ENCODE measurements at places on chromosomes 2 and 18.

GRCh38 chr18:70386582-70386981 is 97.7 kb downstream of the SOCS6 start:
- no peak for DNase-seq

- peak; percentile 59 for DNase-seq
Measured at GRCh38 chr18:48627216-48627615, 88.4 kb downstream of the CTIF start.

GRCh38 chr18:2102022-2102421 is 469.3 kb downstream of the METTL4 start:
- DNase-seq: no peak

DNA sequence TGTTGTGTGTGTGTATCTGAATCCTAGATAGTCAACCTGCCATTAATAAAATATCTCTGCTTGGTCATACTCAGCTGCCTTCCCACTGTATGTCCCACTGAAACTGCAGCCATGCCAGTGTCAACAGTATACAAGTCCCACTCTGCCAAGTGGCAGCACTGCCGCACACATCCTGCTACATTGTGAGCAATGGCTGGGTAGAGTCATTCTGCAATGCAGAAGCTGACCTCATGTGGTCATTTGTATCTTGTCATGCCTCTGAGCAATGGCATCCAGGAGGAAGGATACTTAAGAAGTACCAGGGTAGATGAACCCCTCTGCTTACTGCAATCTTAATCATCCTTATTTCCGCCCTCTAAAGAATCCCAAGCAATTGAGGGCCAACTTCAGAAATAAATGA is 302.2 kb upstream of the DDX18 start:
- DNase-seq: no peak

DNA sequence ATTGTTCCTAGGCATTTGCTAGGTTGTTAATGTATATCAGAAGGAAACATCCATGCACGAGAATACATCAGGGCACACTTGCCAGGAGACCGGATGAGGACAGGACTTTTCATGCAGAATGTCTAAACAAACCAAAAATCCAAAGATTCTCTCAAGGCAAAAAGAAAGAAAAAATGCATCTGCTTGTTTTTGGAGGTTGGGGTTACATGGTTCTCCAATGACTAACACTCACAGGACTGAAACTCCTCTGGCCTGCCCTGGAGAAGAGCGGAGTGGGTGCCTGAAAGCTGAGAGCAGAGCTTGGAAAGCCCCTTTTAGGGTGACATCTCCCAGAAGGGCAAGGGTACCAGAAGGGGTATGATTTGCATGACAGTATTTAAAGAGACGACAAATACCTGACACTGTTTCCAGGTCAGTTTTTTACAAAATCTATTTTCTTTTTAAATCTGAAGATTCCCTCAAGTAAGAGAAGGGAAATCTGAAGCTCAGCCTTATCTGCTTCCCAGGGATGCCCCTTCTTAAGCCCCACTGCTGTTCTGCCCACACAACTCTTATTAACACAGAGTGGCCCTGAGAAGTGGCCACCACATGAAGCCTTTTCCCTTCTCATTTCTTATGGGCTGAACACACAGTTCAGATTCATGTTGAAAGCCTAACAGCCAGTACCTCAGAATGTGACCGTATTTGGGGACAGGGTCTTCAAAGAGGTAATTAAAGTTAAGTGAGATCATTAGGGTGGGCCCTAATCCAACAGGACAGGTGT is 216.4 kb downstream of the STK39 start:
- peak; percentile 83 for DNase-seq

- no peak for DNase-seq
Measured at GRCh38 chr2:124261456-124261855, 236.4 kb downstream of the CNTNAP5 start.

GRCh38 chr2:241467777-241468475 is 40.5 kb downstream of the STK25 start:
- no peak for DNase-seq

Data from EL (cell line).